K562 (cell line): ENCODE measurements at places on chromosomes 4 and X. TPM values are rescaled to one million over a fixed set of nuclear protein-coding genes. Genes with fewer than 3 reads are reported as not detected.

DNA sequence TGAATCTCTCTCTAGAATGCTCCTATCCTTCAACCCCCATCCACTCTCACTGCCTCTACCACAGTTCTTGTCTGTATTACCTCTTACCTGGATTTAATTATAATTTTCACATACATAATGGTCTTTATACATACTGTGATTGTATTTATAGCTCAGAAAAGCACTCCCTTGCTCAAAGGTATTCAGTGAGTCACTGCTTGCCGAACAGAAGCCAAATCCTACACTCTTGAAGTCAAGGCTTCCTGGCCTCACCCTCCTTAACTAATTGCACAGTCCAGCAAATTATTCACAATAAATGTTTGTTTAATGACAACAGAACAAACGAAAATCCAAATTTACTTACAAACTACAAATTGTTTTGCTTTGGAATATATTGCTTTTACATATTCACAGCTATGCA, 159.5 kb downstream of the KLHL13 start:
- H3K4me1 ChIP-seq = no peaks in the 10 kb centered on the region
- H3K4me3 ChIP-seq = no peak overlapping the region
- H3K36me3 ChIP-seq = no peaks in the 10 kb centered on the region
- no peak overlapping the region for H3K27ac ChIP-seq
- DNase-seq = no peak
- H3K27me3 ChIP-seq = no peaks in the 10 kb centered on the region

DNA sequence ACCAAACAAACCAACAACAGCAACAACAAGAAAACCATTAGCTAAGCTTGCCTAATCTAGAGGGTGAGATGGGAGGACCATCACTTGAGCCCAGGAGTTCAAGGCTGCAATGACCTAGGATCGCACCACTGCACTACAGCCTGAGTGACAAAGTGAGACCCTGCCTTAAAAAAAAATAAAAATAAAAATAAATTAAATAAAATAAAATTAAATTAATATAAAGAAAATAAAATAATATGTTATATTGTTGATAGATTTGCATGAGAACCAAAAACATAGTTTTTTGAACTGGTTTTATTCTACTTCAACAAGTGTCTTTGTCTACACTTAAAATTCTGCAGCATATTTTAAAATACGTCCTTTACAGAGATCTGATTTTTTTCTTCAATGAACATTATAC, 2683.1 kb downstream of the ARAP2 start:
- no peaks in the 10 kb centered on the region for H3K27me3 ChIP-seq
- H3K4me3 ChIP-seq = no peak overlapping the region
- no peak overlapping the region for H3K27ac ChIP-seq
- no peaks in the 10 kb centered on the region for H3K36me3 ChIP-seq

DNA sequence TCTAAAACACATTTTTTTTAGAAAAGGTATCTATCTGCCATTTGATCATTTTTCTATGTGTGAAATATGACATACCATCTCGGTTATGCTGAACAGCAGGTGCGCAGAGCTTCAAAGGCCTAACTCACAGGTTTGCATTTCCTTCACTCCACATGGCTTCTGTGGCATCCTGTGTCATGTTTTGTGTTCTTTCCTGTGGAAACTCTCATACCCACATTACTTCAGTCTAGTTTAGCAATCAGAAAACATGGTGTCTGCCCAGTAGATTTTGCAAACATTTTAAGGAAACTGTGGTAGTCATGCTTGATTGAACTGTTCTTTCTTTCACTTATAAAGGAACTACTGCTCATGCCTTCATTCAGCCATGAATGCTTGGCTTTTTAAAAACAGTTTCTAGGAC, 11.3 kb upstream of the ARAP2 start:
- H3K4me1 ChIP-seq = no peaks in the 10 kb centered on the region
- H3K36me3 ChIP-seq = no peaks in the 10 kb centered on the region
- H3K27ac ChIP-seq = no peak overlapping the region
- H3K4me3 ChIP-seq = no peak overlapping the region

The NDNF gene
- 0.11 TPM in 1 of 2 replicates, not detected in the other for total RNA-seq

DNA sequence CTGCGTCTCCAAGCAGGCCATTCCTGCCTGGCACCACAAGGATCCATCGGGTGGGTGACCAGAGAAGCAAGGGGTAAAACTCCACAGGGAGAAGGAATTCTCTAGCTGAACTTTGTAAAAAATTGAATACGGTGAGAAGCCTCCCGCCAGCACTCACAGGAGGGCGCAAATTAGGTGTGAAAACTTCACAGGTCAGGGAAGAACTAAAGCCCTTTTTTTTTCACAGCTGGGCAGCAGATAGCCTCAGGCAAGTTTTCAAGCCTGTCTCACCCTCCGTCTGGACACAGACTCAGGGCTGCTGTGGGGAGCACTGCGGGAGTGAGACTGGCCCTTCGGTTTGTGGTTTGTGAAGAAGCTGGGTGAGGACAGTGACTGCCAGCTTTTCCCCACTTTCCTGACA, 224.1 kb upstream of the FGF16 start:
- no peaks in the 10 kb centered on the region for H3K27me3 ChIP-seq
- no peaks in the 10 kb centered on the region for H3K4me1 ChIP-seq
- no peak overlapping the region for H3K27ac ChIP-seq
- no peak for DNase-seq

The SOX3 gene
- total RNA-seq = not detected in 2 replicates
